ENCODE measurements at places on chromosomes 3 and 15.

DNA sequence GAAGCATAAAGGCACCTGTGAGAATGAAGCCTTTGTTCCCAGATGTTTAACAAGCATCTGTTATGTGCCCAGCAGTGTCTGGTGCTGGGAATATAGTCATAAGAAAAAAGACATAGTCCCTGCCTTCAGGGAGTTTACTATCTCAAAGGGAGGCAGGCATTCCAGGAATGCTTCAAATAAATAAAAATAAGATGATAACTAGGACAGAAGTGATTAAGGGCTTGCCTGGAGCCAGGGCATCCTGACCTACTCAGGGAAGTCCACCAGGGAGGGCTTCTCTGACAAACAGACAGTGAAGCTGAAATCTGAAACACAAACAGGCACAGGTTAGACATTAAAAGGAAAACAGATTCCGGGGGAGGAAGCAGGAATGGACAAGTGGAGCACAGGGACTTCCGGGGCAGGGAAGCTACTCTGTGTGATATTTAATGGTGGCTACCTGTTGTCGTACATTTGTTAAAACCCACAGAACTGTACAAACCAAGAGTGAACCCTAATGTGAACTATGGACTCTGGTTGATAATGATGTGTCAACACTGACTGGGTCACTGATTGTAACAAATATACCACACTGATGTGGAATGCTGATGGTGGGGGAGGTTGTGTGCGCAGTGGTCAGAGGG lies 53.3 kb downstream of the ITGB5 start:
- no peak for DNase-seq

DNA sequence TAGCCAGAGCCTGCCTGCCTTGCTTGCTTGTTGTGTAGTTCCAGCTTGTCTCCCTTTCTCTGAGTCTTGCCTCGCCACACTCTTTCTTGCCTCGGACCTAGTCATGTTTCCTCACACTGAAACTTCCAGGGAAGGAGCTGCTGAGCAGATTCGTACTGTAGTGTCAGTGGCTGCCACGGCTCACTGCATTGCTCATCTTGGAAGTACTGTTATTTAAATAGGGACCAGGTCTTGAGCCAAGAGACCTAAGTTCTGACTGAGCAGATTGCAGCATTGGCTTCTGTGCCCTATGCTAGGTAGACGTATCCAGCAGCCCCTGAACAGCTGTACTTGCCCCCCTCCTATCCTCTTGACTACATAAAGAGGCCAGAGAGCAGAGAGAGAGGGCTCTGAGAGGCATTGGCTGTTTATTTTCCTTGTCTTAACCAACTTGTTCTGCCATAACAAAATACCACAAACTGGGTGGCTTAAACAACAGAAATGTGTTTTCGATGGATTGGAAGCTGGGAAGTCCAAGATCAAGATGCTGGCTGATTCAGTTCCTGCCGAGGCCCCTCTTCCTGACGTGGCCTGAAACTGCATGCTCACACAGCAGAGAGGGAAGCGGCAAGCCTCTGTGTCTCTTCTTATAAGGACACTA lies 5.8 kb upstream of the RARRES1 start:
- no peak for DNase-seq

DNA sequence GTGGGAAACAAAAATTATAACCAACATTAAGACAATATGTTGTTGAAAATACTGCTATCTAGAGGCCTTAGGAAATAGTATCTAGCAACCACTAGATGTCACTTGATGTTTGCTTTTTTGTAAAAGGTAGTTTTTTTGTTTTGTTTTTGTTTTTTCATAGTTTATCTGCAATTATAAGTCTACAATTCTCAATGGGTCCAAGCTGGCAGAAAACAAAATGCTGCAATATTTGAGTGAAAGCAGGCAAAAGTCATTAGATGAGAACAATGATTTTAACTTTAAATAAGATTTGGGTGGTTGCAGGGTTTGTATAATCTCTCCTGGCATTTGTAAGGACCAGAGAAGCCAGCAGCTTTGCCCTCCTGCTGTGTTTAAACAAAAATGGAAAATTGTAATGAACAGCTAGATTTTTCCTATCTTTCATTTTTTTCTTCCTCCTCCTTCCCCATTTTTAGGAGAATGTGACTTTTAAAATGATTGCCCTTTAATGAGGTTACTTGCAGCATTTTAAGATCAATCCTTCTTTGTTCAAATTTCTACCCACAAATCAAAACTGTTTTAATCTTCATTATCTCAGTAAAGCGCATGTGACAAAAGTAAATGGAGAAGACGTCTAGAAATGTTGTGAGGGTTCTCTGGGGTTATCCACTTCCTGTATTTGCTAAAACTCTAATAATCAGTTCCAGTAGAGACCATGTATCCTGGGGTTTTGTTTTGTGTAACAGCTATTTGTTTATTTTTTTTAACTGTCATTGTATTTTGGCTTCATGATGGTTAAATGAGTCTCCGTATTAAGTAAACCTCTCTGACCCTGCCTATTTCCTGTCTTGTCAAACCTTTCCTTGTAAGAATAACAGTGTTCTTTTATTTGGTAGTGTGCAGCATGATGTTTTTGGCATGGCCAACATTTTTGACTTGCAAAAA lies 27.3 kb downstream of the DUT start:
- DNase-seq: no peak

DNA sequence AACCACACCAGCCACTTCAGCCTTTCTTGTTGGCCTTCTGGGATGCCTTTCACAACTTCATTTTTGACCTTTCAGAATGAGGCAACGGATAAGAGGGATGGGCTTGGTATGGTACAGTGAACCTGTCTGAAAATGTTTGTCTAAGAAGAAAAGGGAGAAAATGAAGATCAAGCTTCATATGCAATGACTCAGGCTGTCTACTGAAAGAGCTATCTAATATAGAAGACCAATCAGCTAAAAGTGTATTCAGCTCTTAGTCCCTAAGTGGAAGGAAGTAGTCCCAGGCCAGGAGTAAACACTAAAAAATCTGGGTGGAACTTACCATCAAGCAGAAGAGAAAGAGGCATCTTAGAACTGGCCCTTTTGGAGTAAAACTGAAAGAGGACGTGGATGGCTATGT lies 12.2 kb upstream of the UPK1B start:
- no peak for DNase-seq

- DNase-seq: no peak
Observed at GRCh38 chr3:100465892-100466777, 26.3 kb upstream of the TMEM45A start.

All from SIG-M5 (cell line).